NCI-H2081 treated with DMSO at 0.1 percent for 48 hours (cell line): ENCODE measurements at places on chromosomes 3 and 15.

GRCh38 chr3:30826531-30826942 is 67.9 kb downstream of the GADL1 start:
- DNase-seq = no peak

DNA sequence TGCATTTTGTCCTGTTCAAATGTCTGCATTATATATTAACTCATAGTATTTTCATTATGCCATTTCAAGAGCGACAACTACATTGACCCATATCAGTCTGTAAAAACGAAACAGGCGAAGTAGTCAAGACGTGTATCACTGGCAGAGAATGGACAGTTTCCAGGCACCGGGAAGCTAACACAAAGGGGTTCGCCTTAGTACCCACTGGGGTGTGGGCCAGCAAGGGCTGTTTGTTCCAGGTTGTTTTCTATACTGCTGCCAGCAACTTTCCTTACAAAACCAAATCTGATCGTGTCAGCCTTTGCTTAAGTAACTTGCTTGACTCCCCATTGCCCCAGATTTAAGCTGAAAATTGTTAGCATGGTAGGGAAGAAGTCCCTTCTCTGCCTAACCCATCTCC is 87.1 kb downstream of the CGNL1 start:
- DNase-seq = no peak

DNA sequence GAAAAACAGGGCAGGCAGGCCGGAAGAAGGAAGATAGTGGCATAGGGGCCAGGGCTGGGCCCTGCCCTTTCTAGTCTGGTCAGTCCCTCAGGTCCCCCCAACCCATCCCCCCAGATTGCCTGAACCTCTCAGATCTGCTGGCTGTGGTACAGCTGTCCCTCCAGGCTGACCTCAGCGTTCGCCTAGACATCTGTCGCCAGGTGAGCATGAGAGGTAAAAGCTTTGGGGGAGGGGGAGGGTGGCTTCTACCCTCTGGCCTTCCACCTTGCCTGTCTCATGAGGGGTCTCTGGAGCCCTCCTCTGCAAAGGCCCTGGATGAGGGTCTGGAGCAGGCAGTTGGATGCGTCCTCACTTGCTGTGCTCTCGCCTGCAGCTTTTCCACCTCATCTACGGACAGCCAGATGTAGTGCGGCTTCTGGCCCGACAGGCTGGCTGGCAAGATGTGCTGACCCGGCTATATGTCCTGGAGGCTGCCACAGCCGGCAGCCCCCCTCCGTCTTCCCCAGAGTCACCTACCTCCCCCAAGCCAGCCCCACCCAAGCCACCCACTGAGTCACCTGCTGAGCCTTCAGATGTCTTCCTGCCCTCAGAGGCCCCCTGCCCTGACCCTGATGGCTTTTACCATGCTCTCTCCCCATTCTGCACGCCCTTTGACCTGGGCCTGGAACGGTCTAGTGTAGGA is 20.2 kb downstream of the NBEAL2 start:
- DNase-seq = no peak

GRCh38 chr3:152672320-152672649 is 162.6 kb upstream of the P2RY1 start:
- DNase-seq = no peak

GRCh38 chr15:64580696-64581407 is 120.5 kb downstream of the ZNF609 start:
- DNase-seq = no peak

GRCh38 chr3:126212620-126213378 is 32.4 kb upstream of the ALDH1L1 start:
- DNase-seq = peak; percentile 16

DNA sequence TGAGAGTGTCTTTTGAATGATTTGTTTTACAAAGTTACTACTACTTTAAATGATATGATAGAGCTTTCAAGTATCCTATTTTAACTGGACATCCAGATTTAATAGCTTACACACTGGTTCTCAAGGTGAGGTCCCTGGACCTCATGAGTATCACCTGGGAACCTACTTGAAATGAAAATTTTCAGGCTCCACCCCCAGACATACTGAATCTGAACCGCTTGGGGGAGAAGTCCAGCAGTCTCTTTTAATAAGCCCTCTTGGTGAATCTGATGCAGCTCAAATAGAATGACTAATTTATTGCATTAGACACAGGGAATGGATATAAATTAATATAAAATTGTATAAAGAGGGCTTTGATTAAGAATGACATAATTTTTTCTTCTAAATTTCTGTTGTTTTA is 29.4 kb upstream of the SLITRK3 start:
- no peak for DNase-seq

DNA sequence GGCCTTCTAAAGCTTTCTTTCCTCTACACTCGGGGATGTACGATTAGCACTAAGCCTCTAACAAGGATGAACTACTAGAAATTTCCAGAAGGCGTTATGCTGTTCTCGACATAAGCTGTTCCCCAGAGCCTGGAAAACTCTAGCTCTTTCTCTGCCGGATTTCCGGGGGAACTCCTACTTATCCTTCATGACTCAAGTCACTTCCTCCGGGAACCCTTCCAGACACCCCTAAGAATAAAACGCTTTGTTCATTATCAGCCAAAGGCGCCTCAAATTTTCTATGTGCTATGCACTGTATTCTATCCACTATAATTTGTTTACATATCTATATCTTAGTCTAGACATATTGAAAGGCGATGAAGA is 455 bp upstream of the SNAP23 start:
- no peak for DNase-seq

DNA sequence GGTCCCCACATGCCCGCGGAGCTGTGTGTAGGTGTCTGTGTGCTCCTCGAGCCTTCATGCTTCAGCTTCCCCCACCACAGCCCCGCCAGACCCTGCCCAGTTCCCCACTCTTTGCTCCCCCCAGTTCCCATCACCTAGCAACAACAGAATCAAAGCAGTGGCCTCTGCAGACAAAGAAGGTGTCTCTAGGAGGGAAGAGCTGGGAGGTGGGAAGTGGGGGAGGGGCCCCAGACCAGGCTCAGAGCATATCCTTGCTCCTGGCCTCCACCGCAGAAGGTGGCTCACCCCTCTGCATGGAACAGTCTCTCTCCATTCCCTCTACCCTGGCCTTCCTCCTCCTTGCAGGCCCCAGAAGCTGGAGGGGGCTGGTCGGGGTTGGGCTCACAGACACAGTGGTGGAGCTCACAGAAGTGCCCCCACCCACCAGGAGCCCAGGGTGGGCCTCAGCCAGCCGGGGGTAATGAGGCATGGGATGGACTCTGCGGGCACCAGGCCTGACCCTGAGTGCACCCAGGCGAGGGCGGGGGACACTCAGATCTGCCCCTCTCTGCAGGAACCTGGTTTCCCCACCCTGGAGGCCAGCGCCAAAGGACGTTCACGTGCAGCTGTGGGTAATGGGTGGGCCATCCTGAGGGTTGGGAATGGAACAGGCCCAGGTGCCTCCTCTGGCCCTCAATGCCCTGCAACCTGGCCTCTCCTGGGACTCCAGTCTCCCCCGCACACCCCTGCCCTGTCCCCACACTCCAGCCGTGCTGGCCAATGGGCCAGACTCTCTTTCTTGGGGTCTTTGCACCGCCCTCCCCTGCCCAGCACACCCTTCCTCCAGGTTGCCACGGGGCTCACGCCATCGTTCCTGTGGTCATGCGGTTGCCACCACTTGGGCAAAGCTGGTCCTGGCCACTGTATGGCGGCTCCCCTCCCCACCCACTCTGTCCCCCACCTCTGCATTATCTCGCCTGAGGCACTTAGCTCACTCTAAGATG is 53.4 kb downstream of the TPRA1 start:
- DNase-seq = no peak

DNA sequence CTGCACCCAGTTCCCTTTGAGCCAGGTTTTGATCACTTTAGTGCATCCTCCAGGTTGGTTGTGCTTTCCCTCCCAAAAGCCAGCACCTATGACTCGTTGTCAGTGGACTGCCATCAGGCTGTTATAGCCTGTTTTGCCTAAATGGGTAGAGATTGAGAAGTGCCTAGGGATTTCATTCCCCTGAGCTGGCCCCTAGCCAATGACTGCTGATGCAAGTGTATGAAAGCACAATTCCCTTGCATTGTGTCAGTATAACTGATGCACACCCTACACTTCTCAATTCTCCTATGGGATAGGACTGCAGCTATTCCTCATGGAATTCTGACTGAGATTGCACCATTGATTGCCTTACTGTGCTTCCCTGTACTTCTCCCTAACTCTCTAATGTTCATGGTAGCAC is 102.1 kb upstream of the ARPP21 start:
- DNase-seq = no peak

DNA sequence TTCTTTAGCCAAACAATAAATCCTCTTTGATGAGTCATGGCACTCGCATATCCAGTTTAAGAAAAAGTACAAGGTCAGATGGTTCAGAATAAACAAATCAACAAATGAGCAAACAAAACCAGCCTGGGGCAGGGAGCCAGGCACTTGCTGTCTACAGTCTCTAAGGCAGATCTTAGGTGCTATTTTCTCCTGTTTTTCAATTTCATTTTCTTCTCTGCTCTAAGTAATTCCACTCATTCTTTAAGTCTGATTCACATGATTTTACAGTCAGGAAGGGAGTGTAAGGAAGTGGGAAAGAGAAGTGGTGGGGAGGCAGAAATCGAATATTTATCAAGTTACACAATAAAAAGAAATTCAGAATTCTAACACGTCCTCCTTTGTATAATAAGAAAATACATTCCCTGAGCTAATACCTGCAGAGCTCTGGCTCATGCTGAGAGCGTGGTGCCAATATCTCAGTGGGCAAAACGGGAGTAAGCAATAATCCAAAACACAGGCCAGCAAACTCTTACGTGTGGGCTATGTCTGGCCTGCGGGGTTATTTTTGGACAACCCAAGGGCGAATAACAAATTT is 298.6 kb downstream of the ADAMTS17 start:
- no peak for DNase-seq

DNA sequence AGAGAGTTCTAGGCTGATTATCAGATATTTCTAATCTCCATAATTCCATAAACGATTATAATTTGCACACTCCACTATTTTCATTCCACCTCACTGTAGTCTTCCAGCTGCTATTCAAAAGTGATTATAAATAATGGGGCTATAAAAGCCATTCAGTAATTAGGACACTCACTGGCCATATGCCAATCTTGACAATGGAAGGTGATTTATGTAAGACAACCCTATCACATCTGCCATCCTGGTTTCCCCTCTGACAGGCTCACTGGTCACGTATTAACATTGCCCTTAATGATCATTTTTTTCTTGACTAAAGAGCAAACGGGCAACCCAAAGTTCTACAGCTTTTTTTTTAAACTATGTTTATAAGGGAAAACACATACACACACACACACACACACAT is 402.4 kb downstream of the MAGI1 start:
- no peak for DNase-seq

DNA sequence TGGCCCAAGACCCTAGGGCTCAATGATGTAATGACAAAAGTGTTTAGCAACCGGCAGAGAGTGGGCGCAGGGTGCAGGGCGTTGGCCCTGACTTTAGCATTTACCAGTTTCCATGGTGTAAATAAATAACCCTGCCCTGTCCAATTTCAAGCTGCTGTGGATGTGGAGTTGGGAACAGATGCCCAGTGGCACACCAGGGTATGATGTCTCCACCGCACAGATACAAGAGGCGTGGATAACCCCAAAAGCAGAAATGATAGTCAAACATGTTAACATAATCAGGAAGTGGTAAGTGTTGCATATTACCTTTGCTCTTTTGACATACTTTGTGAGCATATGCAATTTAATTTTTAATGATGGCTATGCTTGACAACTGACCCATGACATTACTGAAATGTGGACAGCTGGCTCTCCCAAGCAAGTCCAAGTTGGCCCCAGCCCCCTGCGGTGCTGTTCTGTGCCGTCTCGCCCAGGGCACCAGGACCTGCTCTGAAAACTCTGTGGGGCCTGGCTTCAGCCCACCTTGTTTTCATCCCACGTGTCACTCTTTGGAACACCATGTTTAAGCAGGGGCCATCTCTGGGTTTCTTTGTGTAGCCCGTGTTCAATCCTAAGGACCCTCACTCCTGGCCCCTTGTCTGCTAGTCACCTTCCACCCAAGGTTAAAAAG is 10.8 kb upstream of the ANPEP start:
- DNase-seq = no peak

DNA sequence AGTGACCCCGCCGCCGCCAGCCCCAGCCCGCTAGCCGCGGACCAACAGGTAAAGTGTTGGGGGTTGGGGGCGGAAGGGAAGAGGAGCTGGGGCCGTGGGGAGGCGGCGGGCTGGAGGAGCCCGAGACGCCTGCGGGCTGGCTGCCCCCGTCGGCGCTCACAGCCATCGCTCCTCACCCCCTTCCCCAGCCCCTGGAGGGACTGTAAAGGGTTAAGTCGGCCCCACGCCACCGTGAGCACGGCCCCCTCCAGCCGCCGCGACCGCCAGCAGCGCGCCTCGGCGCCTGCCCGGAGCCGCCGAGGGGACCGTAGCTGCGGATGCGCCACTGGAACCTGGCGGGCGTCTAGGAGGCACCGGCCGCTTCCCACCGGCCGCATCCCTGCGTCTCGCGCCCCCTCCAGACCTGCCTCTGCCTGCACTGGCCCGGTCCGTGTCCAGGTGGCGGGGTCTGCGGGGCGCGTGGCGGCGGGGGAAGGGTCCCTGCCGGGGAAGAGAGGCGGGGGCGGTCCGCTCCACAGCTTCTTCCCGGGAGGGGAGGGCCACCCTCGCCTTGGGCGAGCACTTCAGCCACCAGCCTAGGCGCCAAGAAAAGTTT is 522 bp downstream of the MED12L start:
- DNase-seq = no peak

- no peak for DNase-seq
Observed at GRCh38 chr3:71854706-71855105, 69.8 kb upstream of the PROK2 start.

DNA sequence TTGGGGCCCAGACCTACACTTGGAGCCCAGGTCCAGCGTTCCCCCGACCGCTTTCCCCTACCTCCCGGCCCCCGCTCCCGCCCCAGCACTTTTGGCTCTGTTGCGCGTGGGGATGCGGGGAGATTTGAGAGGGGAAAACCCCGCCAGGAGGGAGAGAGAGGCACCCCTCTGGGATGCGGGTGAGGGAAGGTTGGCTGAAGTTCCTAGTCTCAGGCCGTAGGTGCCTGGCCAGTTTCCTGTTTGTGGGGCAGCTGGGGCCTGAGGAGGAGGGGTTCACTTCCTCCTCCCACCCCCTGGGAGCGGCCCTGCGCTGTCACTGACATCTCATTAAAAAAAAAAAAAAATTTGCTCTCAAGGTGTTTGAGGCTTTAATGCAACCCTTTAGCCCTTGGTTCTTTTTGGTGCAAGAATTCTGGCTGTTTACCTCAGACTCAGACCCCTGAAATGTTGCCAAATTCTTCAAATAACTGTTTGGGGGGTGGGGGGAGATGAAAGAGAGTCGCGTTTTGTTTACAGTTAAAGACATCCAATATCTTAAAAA is 2.6 kb downstream of the FAM43A start:
- DNase-seq = no peak

- no peak for DNase-seq
Observed at GRCh38 chr3:170531657-170532335, 54.1 kb downstream of the SLC7A14 start.

DNA sequence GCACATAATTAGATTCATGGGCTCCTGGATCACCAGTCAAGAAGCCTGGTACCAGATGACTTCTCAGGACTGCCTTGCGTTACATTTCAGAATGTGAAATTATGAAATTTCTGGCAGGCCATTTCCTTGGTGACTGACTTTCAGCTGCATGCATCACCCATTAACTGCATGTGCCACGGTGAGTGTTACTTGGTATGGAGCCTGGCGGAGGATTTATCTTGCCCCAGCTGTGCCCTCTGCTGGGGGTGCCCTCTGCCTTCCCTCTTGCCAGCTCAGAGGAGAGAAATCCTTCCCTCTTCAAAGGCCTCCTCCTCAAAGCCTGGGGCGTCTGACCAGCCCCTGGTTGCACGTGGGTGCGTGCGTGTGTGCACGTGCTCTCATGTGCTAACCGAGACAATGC is 57.7 kb upstream of the CTSH start:
- no peak for DNase-seq

GRCh38 chr15:44811337-44811736 is 75.0 kb downstream of the TRIM69 start:
- peak; percentile 72 for DNase-seq
